ENCODE measurements at places on chromosomes 3 and 15.

DNA sequence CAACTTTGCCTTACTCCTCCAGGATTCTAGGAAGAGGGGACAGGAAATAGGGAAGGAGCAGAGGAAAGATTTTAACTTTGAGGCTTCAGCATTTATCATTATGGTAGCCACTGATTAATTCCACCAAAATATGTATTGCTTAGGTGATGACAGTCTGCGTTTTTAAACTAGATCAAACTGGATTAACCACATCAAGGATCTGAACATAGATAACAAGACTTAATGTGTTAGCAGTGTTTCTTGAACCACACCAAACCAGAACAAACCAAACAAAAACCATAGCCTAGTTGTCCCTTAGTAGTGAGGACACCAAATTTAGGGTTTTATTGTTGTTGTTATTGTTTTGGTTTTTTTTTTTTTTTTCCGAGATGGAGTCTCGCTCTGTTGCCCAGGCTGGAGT, 113.5 kb upstream of the LMOD3 start:
- no peak for DNase-seq

- DNase-seq: no peak
Measured at GRCh38 chr3:87298111-87298718, 21.8 kb upstream of the POU1F1 start.

DNA sequence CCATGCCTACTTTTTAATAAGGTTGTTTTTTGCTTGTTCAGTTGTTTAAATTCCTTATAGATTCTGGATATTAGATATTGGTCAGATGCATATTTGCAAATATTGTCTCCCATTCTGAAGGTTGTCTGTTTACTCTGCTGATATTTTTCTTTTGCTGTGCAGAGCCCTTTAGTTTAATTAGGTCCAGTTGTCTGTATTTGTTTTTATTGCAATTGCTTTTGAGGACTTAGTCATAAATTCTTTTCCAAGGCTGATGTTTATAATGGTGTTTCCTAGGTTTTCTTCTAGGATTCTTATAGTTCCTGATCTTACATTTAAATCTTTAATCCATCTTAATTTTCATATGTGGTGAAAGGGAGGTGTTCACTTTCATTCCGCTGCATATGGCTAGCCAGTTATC, 77.4 kb downstream of the PTPRG start:
- no peak for DNase-seq

GRCh38 chr15:85616549-85617110, 178.1 kb downstream of the KLHL25 start:
- no peak for DNase-seq

GRCh38 chr3:132265488-132265887, 51.7 kb upstream of the ACP3 start:
- no peak for DNase-seq

DNA sequence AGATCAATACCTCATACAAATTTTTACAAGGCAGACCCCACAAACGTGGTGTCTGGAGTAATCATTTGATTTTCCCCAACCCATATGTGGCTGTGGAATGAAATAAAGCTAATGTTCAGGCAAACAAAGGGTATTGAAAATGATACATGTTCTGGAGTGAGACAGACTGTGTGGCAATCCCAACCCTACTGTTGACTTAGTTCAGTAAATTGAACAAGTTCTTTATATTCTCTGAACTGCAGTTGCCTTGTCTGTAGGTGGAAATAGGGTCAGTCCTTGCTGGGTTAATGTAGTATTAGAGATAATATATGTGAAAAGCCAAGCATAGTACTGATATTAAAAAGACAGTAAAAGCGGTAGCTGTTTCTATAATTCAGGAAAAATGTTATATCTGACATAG, 69.0 kb downstream of the GRM7 start:
- no peak for DNase-seq

DNA sequence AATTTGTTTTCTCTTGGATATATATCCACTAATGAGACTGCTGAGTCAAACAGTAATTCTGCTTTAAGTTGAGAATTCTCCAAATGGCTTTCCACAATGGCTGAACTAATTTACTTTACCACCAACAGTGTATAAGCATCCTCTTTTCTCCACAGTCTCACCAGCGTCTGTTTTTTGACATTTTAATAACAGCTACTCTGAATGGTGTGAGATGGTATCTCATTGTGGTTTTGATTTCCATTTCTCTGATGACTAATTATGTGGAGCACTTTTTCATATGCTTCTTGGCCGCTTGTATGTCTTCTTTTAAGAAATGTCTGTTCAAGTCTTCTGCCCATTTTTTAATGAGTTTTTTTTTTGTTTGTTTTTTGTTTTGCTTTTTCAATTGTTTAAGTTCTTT, 206.2 kb downstream of the CTNNB1 start:
- no peak for DNase-seq

DNA sequence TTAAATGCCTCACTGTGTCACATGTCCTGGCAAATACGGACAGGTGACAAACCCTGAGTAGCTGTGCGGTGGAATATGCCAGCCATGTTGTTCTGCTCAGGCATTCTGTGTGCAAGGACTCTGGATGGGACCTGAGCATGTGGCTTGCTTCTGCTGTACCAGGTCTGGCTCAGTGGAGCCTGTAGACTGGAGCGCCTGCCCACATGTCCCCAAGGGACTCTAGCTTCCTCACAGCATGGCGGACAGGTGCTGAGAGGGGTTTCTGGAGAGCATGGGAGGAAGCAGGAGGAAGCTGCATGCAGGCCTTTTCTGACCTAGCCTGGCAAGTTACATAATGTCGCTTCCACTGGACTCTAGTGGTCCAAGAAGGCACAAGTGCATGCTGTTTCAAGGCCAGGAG, 96.3 kb downstream of the PLXNA1 start:
- no peak for DNase-seq

GRCh38 chr3:14214764-14215163, 36.1 kb downstream of the LSM3 start:
- DNase-seq: no peak

DNA sequence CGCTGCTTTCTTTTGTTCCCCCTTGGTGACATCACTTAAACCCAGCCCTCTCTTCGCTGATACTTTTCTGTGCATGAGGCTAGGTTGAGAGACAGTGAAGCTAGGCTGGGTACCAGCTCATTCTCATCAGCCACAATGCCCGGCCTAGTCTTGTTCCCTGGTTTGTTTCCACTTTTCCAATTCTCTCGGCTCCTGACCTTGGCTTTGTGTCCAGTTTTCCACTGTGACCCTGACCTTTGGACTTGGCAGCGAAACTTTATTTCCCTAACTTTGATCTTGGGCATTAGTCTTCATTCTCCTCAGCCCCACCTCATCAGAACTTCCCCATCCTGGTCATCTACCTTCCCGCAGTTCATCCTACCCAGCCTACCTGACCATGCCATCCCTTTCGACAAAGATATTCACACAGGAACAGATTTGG, 908 bp upstream of the ADPGK start:
- no peak for DNase-seq

DNA sequence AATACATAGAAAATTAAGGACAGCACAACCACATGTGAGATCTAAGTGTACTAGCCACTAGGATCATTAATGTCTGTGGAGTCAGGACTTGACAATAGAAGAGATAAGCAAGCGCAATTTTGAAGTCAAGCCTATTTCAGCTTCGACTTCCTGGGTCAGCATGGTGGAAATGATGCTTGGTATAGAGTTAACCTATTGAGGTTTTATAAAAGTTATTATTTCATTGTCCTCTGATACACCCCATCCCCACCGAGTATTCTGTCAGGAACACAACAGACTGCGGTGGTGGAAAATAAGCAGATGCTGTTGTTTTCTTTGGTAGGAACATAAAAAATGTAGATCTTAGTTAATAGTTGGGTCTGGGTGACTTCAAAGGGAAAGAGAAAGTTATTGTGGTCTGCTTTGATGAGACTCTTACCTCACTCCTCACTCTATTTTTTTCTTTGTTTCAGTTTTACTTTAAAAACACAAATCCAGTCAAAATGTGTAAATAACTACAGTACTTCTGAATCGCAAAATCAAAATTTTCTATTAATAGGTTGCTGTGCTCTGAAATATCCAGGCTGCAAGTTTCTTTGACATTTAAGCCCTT, 82.1 kb downstream of the IL5RA start:
- DNase-seq: no peak

GRCh38 chr15:88775776-88776175, 27.5 kb upstream of the ACAN start:
- DNase-seq: no peak

DNA sequence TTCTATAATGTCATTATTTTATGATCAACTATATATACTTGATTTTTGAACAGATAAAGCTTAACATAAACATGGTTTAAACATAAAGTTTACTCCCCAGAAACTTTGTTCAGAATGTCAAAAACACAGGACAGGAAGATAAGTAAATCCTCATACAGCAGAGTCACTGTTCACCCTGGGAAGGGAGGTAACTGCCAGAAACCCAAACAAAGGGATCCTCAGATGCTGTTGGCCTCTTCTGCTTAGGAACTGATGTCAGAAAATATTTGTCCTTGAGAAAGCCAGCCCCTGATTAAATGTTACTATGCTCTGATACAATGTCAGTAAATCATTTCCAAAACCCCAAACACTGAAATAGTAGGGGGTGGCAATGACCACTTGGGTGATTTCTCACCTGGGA, 185.3 kb downstream of the TJP1 start:
- no peak for DNase-seq

GRCh38 chr3:33750211-33750548, 32.1 kb upstream of the CLASP2 start:
- DNase-seq: no peak

- no peak for DNase-seq
Measured at GRCh38 chr15:71565631-71566160, 244.7 kb upstream of the NR2E3 start.

GRCh38 chr3:37535526-37536432, 325.9 kb upstream of the CTDSPL start:
- no peak for DNase-seq

Data from activated CD8-positive, alpha-beta memory T cell treated with anti-CD3 and anti-CD28 coated beads, Interleukin-2, amount 50 U/mL, for 4 hours (primary cell).